ENCODE measurements at places on chromosomes 16 and 17.

- DNase-seq, result no peak
These were observed 75.8 kb downstream of the ABCC6 start for GRCh38 chr16:16147316-16147999.

- no peak for DNase-seq
These were observed 239.4 kb upstream of the CPHXL start for GRCh38 chr16:75965504-75966374.

DNA sequence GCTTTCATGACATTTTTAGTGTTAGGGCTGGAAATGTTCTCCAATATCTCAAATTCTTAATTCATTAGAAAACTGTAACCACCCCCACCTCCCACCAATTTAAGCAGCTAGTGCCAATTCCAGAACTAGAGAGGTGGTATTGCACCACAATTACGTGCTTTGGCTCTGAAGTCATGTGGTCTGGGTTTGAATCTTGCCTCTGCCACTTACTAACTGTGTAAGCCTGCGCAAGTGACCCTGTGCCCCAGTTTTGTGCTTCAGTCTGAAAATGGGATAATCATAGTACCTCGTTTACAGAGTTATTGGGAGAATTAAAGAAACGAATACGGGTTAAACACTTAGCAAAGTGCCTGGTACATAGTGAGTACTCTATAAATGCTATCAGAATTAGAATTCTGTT is 14.2 kb upstream of the MPHOSPH6 start:
- DNase-seq, result no peak

DNA sequence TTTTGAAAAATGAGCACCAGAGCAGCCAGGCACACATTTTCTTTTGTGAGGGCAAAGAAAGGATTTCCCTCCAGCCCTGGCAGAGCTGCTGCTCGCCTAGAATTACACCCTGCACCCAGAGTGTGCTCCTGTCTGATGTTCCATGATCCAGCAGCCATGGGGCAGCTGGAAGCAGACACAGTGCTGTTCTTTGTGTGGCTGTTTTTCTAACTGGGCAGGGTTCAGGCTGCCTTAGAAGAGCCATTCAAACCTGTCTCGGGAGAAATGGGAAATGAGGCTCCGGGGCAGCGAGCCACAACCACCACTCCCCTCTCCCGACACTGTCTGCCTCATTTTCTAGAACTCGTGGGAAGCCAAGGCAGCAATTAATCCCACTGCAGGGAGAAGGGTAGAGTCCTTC is 28.9 kb downstream of the LITAF start:
- no peak for DNase-seq

DNA sequence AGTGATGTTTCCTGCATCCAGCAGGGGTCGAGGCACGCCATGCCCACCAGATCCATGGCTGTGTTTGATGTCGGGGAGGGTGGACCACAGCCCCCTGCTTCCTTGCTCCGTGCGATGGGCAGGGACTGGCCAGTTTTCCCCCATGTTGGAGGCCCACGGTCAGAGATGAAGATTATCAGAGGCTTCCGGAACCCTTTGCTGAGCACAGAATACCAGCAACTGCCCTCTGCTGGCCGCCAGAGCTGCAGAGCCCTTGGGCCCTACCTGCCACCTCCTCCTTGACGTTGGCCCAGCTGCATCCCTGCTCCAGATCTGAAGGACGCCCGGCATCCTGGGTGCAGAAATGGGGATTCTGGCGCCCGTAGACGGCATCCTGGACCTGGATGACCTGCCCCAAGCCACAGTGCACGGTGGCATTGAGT is 23.7 kb upstream of the BCO1 start:
- peak; percentile 38 for DNase-seq

- DNase-seq, result no peak
These were observed 461.7 kb upstream of the HSBP1 start for GRCh38 chr16:83345846-83346640.

DNA sequence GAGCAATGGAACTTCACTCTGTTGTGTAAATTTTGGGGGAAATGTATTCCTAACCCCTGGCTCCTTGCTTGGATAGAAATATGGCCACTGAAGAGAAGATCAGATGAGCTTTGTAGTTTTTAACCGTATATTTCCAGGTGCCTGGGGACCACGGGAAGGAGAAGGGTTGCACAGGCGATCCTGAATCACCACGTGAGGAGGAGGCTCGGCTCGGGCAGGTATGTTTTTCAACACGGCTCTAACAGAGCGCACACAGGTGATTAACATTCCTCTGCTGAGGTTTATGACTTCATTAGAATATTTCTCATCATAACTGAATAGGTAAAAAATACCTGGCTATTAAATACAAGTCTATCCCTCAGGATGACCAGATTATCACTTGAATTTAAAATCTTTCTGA is 495.0 kb upstream of the ZFHX3 start:
- DNase-seq, result no peak

Measured in AG08395 (cell line).